ENCODE measurements at places on chromosomes 12 and 14.

DNA sequence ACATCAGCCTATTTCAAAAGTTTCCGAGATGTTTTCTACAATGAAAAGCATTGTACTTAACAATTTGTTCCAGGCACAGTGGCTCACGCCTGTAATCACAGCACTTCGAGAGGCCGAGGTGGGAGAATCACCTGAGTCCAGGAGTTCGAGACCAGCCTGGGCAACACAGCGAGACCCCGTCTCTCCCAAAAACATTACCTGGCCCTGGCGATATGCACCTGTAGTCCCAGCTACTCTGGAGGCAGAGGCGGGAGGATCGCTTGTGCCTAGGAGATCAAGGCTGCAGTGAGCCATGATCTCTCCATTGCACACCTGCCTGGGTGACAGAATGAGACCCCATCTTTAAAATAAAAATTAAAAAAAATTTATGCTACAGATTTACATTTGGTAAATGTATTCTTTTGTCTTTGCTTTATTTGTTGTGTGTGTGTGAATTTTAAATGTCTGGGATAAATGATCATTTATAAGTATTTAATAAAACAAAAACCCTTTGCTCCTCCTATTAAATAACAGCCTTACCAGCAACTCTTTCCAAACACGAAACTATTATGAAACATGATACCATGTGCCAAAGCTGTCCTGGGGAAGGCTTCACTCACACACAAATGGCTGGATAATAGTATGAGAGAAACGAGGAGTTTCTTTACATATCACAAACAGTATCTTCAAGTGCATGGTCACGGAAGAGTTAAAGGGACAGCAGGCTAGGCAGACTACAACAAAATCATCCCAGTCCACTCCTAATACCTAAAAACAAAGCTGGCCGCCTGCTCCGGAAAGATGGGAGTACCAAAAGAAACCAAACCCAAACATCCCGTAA is 1.1 kb downstream of the ATXN3 start:
- DNase-seq, result no peak

DNA sequence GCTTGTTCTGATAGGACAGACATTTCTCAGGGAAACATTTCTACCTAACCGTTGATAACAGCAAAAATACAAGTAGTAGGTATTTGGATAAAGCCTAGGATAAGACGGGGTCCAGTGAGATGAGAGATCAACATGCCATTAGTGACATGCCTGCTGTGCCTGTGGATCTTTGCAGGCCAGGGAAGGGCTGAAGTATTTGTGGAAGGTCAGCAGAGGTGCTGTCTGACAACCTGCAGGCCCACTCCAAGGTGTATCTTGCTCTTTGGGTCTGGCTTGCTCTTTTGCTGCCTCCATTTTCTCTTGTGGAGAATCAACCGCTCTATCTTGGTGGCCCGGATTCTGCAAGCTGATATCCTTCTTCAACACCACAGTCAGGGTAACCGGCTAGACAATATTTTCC is 46.7 kb downstream of the MSRB3 start:
- no peak for DNase-seq

GRCh38 chr12:21962236-21962635 is 21.0 kb upstream of the ABCC9 start:
- DNase-seq, result no peak

DNA sequence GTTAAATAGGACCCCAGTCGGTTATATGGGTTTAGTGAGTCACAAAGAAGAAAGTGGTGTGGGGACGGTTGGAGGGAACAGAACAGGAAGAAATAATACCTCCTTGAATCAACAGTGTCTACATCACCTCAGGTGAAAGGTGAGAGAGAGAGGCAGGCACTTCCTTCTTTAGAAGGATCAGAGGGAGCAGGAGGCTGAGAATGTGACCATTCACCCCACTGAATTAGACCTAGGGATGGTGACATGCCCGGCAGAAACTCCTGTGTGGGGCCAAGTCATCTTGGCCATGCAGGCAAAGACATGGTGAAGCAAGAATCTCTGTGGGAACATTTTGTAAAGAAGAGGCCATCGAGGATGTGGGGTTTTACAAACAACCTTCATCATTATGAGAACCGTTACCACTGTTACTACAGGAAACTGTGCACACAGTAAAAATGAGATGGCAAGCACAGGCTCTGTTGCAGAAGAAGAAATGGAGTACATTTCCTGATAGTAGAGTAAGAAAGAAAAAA is 1196.9 kb downstream of the VRK1 start:
- DNase-seq, result no peak

- DNase-seq, result no peak
Measured at GRCh38 chr12:100733817-100734593, 60.6 kb upstream of the ANO4 start.

- no peak for DNase-seq
Measured at GRCh38 chr12:79885911-79886490, 48.9 kb downstream of the PPP1R12A start.

DNA sequence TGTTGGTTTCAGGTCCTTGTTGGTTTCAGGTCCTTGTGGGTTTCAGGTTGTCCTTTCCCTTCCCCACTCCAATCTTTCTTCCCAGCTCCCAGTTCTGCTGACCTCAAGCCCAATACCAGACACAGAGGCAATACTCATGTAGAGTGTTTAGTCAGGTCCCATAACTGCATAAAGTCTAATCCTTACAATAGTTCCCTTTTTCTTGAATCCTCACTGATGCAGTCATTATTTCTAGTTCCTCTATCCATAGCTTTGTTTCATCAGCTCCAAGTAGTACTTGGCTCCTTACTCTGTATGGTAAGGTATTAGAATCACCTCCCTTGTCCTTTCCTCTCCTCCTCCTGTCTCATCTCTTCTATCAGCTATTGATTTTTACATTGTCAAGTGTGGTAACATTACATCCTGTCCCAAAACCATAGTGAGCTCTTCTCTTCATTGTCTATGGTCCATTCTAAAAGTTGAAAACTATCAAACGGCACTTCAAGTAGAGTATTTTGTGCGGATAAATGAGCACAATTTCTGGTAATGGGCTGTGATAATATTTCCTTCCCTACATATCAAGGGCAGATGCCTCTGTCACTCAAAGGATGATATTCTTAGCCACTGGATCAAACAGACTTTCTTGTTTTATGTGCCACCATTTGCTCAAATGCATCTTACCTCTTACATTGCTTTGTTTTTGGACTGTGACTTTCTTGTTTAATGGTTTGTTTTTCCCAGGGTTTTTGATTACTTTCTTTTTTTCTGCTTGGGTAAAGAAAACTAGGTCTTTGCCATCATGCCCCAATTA is 57.2 kb upstream of the JDP2 start:
- DNase-seq, result no peak

- no peak for DNase-seq
Measured at GRCh38 chr12:100248886-100249285, 18.0 kb downstream of the DEPDC4 start.

- DNase-seq, result no peak
Measured at GRCh38 chr12:47247418-47247817, 167.7 kb upstream of the AMIGO2 start.

DNA sequence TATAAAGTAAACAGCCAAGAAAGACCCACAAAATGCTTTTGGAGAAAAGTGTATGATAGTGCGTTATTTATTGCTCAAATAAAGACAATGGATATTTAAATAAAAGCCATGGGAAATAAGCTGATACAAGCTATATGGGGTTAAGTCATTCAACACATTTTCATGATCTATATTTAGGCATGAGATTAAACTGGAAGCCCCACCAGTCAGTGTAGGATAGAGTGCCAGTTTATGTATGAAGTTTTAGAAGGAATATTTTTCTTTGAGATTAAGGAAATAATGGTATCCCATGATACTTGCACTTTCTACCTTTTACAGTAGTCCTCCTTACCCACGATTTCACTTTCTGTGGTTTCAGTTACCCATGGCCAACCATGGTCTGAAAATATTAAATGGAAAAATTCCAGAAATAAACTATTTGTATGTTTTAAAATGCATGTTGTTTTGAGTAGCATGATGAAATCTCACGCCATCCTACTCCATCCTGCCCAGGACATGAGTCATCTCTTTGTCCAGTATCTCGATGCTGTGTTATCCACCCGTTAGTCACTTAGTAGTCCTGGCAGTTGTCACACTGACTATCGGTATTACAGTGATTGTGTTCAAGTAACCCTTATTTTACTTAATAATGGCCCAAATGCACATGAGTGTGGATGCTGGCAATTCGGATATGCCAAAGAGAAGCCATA is 22.3 kb downstream of the SYT1 start:
- no peak for DNase-seq

GRCh38 chr12:130070126-130070611 is 92.1 kb upstream of the FZD10 start:
- no peak for DNase-seq

GRCh38 chr12:52805739-52806138 is 8.2 kb downstream of the KRT4 start:
- DNase-seq, result no peak

DNA sequence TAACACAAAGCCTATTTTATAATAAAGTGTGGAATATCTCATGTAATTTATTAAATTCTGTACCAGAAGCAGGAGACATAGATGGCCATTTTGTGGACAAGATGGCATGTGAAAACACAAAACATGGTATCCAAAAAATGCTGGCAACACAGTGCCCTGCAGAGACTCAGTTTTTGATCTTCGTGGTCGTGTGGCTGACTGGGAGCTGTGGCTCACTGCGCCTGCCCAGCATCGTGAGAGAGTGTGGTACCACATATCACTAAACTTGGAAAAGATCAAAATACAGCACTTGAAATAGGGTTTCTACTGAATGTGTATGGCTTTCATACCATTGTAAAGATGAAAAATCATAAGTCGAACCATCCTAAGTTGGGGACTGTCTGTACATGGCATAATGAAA is 43.0 kb upstream of the MANSC4 start:
- no peak for DNase-seq

DNA sequence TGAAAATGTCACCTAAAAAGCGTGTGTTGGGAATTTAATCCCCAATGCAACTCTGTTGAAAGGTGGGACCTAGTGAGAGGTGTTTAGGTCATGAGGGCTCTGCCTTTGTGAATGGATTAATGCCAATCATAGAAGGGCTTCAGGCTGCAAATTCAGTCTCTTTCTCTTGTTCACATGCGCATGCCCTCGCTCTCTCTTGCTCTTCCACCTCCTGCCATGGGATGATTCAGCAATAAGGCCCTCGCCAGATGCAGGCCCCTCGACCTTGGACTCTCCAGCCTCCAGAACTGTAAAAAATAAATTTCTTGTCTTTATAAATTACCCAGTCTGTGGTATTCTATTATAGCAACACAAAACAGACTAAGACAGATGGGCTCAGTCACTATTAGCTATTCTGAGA is 55.4 kb downstream of the PLXNC1 start:
- DNase-seq, result no peak

GRCh38 chr12:84072961-84073360 is 839.6 kb downstream of the SLC6A15 start:
- DNase-seq, result no peak

DNA sequence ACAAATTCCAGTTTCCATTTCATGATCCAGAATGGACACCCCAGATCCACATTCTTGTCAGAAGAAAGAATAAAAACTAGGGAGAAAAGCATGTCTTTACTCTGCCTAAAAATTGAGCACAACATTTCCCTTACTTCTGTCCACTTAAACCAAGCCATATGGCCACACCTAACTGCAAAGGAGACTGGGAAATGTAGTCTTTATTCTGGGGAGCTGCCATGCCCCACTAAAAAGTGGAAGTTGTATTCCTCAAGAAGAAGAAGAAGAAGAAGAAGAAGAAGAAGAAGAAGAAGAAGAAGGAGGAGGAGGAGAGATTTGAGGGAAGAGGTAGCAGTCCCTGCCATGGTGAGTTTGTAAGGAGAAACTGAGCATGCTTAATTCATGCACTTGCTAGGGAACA is 84.5 kb downstream of the GPR65 start:
- DNase-seq, result no peak

GRCh38 chr12:116528065-116528464 is 31.1 kb upstream of the MAP1LC3B2 start:
- no peak for DNase-seq

GRCh38 chr12:39723831-39724230 is 104.2 kb upstream of the ABCD2 start:
- DNase-seq, result no peak

GRCh38 chr14:69132513-69133181 is 20.3 kb downstream of the DCAF5 start:
- DNase-seq, result no peak

DNA sequence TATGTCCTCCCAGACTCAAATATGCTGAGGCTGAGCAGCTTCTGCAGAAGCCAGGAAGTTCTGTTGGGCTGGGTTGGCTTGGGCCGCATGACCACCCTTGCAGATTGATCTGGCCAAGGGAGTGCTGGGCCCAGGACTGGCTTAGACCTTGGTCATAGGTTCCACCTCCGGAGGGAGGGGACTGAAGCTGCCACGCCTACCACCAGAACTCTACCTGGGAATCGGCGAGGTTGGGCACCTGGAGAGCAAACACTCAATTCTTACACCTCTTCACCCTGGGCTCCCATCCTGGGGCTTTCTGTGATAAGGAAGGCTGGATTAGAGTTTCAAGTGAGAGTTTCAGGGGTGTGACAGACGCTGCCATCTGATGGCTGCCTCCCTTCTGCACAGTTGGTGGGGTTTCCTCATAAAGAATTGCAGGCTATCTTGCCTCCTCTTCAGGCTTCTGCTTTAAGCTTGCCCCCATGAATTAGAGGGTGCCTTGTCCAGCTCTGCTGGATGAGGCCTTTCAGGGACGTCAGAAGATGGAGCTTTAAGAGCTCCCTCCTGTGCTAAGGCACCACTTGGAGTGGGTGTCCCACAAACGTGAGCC is 5.8 kb downstream of the SLC24A4 start:
- DNase-seq, result no peak

GRCh38 chr12:64608901-64609535 is 1.3 kb upstream of the RASSF3 start:
- DNase-seq, result no peak

- no peak for DNase-seq
Measured at GRCh38 chr14:105152794-105153241, 15.8 kb downstream of the JAG2 start.

DNA sequence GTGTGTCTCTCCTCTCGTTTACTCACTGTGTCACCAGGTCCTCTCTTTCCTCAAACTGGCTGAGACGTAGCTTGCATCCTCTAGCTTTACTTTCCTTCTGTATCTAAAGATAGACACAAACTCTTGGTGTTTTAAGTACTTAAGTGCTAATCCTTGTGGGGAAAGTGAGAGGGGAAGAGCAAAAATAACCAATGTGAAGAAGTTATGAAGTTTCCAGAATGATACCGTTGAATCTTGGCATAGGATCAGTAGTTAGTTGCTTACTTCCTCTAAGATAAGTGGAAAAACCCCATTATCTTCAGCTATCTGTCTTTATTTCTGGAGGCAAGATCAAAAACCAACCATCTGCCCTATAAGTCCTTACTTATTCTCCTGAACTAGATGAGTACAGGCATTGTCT is 10.6 kb downstream of the FAR2 start:
- DNase-seq, result no peak

- no peak for DNase-seq
Measured at GRCh38 chr14:67221248-67221981, 19.8 kb upstream of the PALS1 start.

DNA sequence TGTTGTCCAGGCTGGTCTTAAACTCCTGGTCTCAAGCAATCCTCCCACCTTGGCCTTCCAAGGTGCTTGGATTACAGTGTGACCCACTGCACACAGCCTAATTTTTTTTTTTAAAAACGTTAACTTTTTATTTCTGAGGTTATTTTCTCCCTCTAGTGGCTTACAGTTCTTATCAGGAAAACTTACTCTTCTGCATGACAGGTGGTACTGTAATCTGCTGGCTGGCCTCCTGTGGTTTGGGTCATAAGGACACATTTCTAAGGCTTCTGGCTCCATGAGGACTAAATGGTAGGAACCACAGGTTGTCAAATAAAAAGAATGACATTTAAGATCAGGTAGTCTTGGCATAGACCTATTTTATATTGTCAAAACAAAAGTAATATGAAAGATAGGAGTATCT is 7.7 kb upstream of the NCKAP1L start:
- no peak for DNase-seq

- DNase-seq, result no peak
Measured at GRCh38 chr12:105384916-105385535, 54.5 kb downstream of the C12orf75 start.

All from D721Med (cell line).